Psoas muscle (tissue), 8 donors: ENCODE measurements at places on chromosomes 11 and 22. TPM values are rescaled to one million over a fixed set of nuclear protein-coding genes. Genes with fewer than 3 reads are reported as not detected.

Gene TOM1
- total RNA-seq, result 91.7 TPM

GRCh38 chr22:22666307-22667091 is 22.1 kb downstream of the GGTLC2 start:
- no peak for DNase-seq

DNA sequence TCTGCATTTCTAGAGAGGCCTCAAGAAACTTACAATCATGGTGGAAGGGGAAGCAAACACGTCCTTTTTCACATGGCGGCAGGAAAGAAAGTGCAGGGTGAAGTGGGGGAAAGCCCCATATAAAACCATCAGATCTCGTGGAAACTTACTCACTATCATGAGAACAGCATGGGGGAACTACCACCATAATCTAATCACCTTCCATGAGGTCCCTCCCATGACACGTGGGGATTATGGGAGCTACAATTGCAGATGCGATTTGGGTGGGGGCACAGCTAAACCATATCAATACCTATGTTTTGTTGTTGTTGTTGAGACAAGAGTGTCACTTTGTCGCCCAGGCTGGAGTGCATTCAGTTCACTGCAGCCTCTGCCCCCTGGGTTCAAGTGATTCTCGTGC is 29.9 kb downstream of the SFI1 start:
- no peak for DNase-seq

GRCh38 chr11:36594316-36594989 is at the start of gene IFTAP:
Gene IFTAP (plus strand): TSS chr11:36594502. CDS start chr11:36610104, 15,602 bp downstream.
- peak; percentile 64 for DNase-seq

GRCh38 chr22:45760682-45761081 is 89.0 kb downstream of the ATXN10 start:
- no peak for DNase-seq

GRCh38 chr11:58617976-58618557 is 4.4 kb upstream of the CNTF start:
- DNase-seq, result no peak

Gene FAM111B
- 0.09 TPM for total RNA-seq

- peak; percentile 79 for DNase-seq
These were observed 47.8 kb downstream of the DBX1 start for GRCh38 chr11:20112291-20113148.

Gene LRRC56
- 0.64 TPM for total RNA-seq

DNA sequence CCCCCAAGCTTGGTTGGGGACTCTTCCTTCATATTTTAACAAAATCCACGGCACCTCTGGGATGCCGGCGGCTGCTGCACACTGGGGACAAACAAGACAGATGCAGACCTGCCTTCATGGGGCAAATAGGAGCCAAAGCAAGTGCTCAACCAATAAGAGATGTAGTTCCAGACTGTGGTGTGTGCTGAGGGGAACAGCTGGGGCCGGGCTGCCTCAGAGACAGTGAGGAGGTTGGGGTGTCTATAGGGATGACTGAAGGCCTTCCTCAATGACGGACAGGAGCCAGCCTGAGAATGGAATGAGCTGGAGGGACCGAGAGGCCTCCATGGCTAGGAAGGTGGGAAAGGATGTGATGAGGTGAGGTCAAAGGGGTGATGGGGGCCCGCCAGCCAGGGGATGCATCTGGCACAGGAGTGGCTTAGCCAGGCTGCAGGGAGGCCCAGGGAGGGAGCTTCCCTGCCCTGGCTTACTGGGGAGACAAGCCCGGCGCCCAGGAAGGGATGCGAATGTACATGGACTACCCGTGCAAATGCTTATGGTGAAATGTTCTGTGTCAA is 10.3 kb upstream of the CTSD start:
- DNase-seq, result peak; percentile 28

Gene CNGA4
- total RNA-seq, result not detected

GRCh38 chr11:128573638-128574037 is 13.7 kb downstream of the ETS1 start:
- DNase-seq, result no peak

Gene SLC22A25
- not detected for total RNA-seq

DNA sequence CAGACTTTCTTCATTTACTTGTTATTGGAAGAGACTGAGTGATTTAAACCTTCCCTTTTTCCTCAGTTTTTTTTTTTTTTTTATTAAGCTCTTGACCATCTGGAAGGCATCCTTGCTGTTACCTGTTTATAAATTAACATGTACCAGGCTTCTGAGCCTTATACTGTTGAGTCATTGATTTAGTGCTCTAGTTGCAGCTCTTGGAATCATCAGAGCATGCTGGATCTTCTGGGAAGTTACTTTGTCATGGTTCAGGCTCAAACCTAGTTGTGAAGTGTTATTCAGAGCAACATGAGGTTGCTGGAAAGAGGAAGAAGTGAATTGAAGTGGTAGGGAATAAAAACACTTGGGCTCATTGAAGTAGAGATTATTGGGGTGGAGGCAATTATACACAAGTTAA is 6.3 kb downstream of the ZDHHC5 start:
- DNase-seq, result no peak

GRCh38 chr11:46006418-46007070 is 84.1 kb downstream of the LARGE2 start:
- no peak for DNase-seq

- no peak for DNase-seq
These were observed 27.8 kb upstream of the GRAMD4 start for GRCh38 chr22:46592390-46592872.

- no peak for DNase-seq
These were observed 317.8 kb downstream of the BUD13 start for GRCh38 chr11:116454951-116455350.

DNA sequence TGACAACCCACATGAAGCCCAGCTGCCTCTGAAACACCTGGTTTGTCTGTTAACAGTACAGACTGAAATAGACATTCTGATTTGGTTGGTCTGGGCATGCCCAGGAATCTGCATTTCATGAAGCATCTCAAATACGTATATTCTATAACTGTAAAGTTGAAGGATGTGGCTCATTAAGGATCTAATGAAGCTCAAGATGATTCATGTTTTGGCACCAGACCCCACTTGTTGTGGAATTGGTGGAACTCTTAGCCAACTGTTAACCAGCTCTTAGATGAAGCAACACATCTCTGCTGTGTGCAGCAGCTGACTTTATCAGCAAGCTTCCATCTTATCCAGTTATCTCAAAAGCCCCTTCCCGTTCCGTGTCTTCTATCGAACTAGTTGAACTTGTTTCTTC is 232.2 kb downstream of the INSC start:
- no peak for DNase-seq

DNA sequence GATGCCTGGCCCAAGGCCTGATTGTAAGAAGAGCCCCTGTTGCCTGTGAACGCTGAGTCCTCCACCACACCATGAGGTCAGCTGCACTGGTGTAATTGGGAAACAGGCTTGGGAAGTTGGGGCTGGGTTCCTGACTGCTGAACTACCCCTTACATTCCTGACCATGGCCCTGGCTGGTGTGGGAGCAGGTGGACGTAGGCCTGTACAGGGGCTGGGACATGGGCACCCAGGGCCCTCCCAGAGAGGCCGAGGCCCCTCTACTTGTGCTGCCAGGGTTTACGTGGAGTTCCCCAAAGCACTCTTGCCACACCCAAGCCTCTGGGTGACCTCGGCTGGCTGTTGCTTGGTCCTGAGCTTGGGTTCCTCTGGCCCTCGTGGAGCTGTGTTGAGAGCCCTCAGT is 5.4 kb downstream of the RELT start:
- DNase-seq, result no peak

Gene PLEKHB1
- 8.1 TPM for total RNA-seq

DNA sequence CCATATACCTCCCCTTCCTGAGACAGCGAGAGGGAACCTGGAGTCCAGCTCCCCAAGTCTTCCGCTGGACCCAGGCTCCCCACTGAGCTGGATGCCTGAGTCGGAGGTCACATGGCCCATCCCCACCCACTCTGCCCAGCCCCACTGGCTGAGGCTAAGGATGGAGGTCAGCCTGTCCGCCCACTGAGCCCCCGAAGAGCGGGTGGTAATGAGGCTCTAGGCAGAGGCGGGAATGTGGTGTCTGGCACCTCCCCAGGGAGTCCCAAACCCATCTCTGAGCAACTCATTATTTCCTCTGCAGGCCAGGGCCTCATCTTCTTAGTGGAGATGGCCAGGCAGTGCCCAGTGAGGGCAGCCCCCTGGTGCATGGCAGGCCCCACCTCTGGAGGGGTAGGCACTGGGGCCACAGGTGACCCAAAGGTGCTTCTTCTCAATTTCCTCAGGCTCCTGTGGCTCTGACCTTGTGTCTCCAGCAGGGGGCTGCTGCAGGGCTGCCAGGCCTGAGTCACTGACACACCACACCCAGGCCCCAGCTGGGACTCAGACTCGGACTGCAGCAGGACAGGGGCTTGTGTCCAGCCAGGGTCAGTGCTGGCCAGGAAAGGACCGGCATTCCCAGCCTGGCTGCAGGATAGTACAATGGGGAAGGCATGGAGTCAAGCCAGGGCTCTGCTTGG is 10.2 kb upstream of the PDE2A start:
- DNase-seq, result peak; percentile 80

Gene ROBO3
- total RNA-seq, result 2.5 TPM

DNA sequence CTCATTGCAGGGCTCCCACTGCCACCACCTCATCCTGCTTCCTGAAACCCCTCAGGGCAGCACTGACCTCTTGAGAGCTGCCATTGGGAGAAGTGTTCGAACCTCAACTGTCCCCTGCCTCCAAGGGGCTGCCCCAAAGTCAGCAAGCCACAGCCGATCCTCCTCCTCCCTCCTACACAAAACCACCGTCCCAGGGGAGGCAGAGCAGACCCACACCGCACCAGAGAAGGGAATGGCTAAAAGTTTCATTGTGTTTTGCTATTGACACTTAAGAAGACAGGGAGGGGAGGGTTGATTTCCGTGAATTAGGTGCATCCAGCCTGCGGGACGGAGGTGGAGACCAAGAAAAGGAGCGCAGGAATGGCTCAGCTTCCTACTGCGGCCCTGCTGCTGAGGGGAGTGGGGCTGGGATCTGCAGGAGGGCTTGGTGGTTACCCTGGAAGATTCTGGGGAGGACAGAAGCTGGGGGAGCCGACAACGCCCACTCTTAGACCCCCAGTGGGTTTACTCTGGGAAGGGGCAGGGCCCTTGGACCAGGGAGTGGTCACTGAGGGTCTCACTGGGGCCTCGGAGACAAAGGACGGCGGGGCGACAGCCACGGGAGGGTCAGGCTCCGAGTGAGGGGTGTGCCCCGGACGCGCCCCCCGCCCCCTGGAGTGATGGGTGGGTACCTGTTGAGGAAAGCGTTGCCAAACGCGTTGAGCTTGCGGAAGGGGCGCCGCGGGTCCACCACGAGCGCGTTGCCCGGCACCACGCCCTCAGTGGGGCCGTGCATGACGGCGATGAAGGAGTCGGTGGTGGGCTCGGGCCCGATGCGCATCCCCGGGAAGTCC is 815 bp downstream of the EHD1 start:
- DNase-seq, result peak; percentile 19

DNA sequence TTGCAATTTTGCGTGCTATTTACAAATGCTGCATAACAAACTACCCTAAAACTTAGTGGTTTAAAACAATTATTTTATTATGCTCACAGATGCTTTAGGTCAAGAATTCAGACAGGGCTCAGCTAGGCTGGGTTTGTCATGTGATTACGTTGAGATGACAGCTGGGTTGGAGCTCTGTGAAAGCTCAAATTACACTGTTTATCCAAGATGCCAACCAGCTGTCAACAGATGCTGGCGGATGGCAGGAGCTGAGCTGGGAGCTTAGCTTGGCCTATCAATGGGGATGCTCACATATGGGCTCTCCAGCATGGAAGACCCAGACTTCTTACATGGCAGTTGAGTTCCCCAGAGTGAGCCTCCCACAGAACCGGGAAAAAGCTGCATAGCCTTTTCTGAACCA is 62.7 kb downstream of the STK33 start:
- no peak for DNase-seq

GRCh38 chr11:107172996-107173395 is 154.7 kb upstream of the GUCY1A2 start:
- no peak for DNase-seq

GRCh38 chr11:90646706-90647105 is 423.9 kb upstream of the CHORDC1 start:
- no peak for DNase-seq

GRCh38 chr22:49503321-49503720 is 324.4 kb downstream of the BRD1 start:
- no peak for DNase-seq

DNA sequence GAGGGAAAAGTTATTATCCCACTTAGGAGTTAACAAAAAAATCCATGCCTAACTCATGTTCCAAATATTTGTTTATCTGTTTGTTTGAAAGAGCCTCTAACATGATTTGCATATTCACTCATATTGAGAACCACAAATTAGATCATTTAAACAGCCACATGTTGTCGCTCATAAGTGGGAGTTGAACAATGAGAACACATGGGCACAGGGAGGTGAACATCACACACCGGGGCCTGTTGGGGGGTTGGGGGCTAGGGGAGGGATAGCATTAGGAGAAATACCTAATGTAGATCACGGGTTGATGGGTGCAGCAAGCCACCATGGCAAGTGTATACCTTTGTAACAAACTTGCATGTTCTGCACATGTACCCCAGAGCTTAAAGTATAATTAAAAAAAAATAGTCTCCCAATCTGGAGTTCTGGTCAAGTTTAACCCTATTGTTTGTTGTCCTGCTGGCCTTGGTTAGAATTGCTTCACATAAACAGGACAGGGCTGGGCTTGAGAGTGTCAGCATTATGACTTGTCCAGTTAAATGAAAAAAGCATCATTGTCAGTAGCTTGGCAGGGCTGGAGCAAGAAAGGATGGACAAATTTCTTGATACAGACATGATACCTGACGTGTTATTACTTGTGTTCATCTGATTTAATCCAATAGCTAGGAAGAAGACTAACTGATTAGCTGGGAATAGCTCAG is 57.8 kb upstream of the PSMA1 start:
- DNase-seq, result no peak

DNA sequence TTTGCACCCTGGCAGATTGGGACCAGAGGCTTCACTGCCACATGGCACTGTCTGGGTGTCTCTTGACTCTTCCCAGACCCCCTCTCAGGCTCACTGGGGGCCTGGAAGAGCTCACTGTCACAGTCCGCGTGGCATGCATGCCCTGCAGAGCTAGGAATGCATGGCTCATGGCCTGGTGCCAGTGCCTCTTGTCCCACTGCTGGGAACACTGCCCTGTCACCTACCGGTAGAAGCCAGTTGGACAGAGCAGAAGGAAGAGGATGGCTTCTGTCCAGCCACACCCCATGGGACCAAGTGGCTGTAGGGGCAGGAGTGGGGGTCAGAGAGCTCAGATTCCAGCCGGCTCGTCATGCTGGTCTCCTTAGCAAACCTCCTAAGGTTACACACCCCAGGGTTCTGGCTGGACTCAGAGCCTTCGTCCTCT is 29.7 kb downstream of the MB start:
- peak; percentile 86 for DNase-seq

- DNase-seq, result no peak
These were observed 33.4 kb downstream of the PGR start for GRCh38 chr11:101096036-101096704.

Gene ROBO4
- 14.9 TPM for total RNA-seq

GRCh38 chr11:66557733-66558326 is 10.6 kb downstream of the CTSF start:
- DNase-seq, result no peak

GRCh38 chr11:130894322-130895025 is 21.8 kb downstream of the SNX19 start:
- peak; percentile 64 for DNase-seq
